ENCODE measurements at places on chromosomes 13 and 19.
A peak's percentile ranks its signal among the peaks of the same experiment; 100 is the strongest.

DNA sequence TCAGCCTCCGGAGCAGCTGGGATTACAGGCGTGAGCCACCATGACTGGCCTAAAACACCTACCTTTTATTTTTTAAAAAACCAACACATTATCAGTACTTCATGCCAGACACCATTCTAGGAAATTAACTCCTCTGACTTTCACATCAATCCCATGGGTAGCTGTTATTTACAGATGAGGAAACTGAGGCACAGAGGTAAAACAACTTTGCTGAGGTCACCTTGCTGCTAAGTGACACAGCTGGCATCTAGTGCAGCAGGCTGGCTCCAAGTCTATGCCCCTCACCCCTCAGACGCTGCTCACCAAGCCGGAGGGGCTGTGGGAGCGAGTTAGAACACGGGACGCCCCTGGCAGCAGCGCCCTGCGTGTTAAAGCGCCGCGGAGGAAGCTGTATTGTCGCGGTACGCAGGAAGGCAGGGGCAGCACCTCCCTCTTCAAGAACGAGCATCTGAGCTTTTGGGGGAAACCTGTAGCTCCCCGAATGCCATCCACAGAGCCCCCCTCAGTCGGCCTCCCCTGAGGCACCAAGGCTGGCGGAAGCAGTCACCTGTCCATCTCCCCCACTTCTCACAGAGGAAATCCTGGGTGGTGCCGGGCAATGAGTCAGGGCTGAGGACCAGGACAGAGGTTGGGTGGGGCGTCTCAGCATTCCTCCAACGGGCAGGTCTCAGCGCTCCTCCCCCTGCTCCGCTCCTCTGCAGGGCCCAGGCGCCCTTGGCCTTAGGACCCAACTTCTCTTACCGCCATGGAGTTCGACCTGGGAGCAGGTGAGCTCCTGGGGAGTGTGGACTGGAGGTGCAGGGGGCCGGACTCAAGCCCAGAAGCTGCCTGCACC is at the start of gene C19orf33:
Gene C19orf33, plus strand, starts transcription at position 735 of the 835 bp plus-strand sequence. Its CDS starts 11 bp downstream, at position 746.
- no peak for DNase-seq

GRCh38 chr13:108313382-108313781 is 43.9 kb downstream of the TNFSF13B start:
- DNase-seq = no peak

- DNase-seq = no peak
Measured at GRCh38 chr13:75092143-75092542, 389.8 kb downstream of the TBC1D4 start.

DNA sequence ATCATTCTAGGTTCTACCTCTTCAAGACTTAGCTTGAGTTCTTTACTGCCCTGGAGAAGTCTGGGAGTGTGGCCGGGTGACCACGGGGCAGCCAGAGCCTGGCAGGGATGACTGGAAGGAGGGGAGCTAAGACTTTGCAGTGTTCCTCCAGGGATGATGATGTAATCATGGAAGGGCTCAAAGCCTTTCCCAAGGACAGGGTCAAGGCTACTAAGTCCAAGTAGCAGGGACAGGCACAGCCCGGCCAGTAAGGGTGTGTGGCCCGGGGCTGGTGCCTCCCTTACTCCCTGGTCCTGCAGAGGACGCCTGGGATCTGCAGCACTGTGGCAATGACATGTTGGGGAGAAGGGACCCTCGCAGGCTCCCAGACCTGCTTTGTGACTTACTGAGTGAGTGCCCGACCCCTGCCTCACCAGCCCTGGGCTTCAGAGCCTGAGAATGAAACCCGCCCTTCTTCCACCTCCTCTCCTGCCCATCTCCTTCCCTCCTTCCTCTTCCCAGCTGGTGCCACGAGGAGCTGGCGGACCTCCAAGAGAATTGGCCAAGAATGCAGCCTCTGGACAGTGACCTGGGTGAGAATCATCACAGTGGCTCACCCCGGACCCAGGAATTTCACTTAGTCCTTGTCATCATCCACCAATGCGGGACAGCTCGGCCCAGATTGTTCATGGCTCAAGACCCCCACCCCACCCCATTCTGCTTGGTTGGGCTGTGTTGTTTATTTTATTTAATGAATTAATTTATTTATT is 15.6 kb upstream of the FBXO17 start:
- no peak for DNase-seq

DNA sequence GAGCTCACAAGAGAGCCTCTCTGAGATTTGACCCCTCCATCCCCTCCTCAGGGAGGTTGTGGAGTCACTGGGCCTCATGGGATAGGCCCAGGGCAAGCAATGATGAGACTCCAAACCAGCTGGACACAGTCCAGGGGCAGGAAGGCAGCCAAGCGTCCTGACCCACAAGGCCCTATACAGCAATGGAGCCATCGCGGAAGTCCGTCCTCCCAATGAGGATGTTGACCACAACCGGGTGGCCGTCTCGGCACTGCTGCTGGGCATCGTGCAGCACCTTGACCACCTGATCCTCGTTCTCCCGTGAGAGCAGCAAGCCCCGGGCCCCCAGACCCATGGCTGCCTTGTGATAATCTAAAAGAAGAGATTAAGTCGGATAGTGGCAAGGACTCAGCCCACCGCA is 7.9 kb downstream of the SYDE1 start:
- peak; percentile 92 for DNase-seq

DNA sequence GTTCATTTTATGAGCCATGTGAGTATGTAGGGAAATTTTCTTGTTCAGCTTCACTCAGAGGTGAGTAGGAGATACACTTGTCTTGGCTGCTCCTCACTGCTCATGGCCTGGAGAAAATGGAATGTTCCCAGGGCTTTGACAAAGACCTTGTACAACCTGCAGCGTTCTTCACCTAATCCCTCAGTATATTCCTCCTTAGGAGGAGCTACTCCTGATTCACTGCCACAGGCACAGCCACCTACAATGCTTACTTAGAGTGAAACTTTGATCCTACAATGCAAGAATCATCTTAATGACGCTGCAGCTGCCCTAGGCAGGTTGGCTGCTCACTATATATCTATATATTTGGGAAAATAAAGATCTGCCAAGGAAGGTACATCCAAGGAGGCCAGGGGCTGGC is 364.2 kb downstream of the KLF5 start:
- no peak for DNase-seq

- DNase-seq = no peak
Measured at GRCh38 chr13:46620471-46620870, 67.5 kb downstream of the LRCH1 start.

DNA sequence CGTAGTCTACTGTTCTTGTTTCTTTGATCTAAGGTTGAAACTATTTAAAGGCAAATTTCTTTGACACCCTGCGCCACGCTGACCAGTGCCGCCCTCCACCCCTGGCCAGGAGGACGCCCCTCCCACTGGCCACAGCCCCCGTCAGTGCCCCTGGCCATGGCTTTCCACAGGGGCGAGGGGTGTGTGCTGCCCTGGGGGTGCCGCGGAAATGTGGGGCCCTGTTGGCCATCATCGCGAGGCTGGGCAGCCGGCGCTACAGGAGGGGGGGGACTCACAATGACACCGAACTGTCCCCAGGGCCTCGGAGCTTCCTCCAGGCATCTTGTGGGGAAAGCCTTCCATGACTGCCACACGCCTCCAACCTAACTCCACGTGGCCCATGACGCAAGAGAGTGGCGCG is 10.9 kb downstream of the SHC2 start:
- no peak for DNase-seq

GRCh38 chr19:58396691-58397532 is 1.5 kb downstream of the RNF225 start:
- no peak for DNase-seq

DNA sequence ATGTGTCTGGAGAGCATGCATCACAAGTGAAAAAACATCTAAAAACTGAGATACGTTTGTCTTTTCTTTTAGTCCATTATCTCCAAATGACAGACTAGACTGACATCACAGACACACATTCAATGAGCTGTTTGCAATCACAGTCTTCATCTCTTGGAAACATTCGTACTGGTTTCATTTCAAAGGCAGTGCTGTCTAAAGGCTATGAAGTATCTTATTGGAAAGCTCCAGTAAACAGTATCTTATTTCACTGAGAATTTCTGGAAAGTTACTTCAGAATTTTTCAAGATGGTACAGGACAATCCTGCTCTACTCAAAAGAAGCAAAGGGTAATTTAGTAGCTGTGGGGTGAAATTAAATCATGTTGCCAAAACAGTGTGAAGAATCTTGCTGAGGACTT is 53.5 kb upstream of the TNFRSF19 start:
- DNase-seq = no peak

DNA sequence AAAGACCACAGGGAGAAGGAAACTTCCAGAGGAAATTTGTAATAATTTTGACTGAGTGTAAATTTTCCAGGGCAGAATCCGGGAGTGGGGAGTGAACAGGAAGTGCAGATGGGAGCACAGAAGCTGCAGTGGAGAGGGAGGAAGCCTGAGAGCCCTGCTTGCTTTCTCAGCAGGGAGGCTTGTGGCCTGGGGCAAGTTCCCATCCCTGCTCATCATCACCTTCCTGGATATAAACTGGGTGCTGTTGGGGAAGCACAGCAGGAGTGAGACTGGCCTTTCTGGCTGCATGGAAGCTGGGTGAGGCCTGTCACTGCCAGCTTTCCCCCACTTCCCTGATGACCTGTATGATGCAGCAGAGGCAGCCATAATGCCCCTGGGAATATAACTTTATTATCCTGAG is 532.9 kb downstream of the SLITRK6 start:
- no peak for DNase-seq

- no peak for DNase-seq
Measured at GRCh38 chr13:30832845-30833332, 73.2 kb upstream of the MEDAG start.

DNA sequence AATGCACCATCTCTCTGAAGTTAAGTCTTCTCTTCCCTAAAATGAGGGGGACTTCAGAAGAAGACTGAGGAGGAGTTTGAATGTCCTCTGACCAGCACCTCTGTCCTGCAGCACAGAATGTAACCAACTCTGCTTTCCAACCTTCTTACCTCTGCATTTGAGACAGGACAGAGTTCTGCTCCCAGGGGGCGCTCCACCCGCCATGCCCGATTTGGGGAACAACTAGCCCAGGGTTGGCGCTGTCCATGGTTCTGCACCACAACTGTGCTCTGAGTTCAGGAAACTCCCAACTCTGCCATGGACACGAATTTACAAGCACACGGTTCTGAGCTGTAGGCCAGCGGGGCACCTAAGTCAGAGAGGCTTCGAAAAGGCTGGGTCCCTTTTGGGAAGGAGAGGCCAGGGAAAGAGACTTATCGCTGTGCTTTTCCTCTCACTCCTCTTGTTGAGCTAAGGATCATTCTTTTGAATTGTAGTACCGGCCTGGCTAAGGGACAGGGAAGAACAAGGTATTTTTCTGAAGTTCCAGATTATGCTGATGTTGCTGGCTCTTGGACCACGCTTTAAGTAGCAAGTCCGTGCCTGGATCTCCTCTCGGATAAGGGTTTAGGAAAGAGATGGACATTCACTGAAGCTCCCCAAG is 22.2 kb downstream of the SIGLEC5 start:
- DNase-seq = peak; percentile 94

- DNase-seq = peak; percentile 59
Measured at GRCh38 chr13:35478271-35479037, 2.0 kb upstream of the MAB21L1 start.

- DNase-seq = no peak
Measured at GRCh38 chr13:24215126-24215525, 54.6 kb downstream of the SPATA13 start.

- DNase-seq = no peak
Measured at GRCh38 chr19:43496960-43497359, 7.6 kb downstream of the PHLDB3 start.

- no peak for DNase-seq
Measured at GRCh38 chr13:112616586-112617362, 28.8 kb upstream of the TUBGCP3 start.

DNA sequence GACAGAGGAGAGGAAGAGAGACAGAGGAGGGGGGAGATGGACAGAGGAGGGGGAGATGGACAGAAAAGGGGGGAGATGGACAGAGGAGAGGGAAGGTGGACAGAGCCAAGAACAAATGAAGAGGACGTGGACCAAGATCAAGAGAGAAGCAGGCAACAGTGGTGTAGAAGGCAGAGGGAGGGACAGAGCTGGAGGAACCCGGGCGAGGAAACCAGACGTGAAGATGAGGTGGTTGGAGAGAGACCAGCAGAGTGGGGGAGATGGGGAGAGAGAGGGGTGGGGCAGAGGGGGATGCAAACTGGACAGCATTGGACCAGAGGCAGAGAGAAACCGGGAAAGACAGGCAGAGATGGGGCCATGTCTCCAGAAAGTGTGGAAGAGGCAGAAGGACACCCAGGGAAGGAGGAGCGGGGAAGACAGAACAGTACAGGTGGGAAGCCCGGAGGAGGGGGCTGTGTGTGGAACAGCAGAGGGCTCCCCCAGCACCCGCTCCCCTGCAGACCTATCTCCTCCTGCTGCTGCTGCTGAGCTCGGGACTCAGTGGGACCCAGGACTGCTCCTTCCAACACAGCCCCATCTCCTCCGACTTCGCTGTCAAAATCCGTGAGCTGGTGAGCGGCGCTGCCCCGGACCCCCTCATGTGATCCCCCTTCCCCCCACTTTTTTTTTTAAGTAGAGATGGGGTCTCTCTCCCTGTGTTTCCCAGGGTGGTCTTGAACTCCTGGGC is 1.3 kb downstream of the FLT3LG start:
- DNase-seq = no peak

DNA sequence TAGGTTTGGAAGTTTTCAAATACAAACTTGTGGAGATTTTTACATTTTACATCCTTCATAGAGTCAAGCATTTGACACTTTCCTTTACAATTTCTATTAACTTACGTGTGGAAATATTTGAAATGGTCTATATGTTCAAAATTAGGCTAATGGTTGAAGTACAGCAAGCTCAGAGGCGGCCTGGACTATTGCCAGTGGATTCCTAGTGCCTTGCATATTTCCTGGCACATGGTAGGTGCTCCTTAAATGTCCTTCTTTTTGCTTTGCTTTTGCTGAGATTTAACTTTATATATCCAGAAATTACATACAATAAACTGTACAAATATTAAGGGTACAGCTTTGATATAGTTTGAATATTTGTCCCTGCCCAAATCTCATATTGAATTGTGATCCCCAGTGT is 93.9 kb downstream of the UBL3 start:
- DNase-seq = no peak

DNA sequence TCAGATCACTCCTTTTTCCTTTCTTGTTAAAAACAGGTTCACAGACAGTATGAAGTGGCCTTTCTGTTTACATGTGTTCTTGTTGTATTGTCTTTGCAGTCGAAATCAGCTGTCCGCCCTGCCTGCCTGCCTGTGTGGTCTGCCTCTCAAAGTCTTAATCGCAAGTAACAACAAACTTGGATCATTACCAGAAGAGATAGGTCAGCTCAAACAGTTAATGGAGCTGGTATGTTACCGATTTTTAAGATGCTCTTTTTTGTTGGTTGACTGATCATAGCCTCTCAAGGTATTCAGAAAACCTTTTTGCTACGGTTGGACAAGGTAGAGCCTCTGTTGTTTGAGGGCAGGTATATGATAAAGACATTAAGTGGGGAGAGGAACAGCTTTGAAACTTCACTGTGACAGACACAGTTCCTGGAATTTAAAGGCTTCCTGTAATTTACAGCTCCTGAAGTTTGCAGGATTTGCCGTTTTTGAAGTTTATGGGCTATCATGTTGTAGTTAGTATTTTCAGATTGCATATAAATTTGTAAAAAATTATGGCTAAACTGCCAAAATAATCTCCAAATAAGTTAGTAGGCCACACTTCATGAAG is 116.1 kb downstream of the LRCH1 start:
- no peak for DNase-seq

All from posterior vena cava (tissue), 2 donors.